Fibroblast of villous mesenchyme (primary cell): ENCODE measurements at places on chromosomes 3 and 15.
A peak's percentile ranks its signal among the peaks of the same experiment; 100 is the strongest.

DNA sequence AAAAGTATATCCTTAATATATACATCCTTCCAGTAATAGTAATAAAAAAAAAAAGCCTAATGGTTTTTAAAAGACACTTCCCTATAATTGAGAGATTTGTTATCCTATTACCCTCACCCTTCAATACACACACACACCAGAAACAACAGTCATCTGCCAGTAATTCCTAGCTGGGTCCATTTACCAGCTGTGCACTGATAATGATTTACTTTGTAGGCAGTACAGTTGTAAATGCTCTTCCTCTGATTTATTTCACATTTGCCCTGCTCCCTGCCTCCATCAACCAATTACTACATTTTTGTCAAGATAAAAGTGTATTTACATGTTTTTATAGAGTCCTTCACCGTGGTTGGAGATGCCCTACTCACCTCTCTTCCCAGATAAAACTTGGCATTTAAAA, 12.4 kb downstream of the TPM1 start:
- peak; percentile 38 for DNase-seq

DNA sequence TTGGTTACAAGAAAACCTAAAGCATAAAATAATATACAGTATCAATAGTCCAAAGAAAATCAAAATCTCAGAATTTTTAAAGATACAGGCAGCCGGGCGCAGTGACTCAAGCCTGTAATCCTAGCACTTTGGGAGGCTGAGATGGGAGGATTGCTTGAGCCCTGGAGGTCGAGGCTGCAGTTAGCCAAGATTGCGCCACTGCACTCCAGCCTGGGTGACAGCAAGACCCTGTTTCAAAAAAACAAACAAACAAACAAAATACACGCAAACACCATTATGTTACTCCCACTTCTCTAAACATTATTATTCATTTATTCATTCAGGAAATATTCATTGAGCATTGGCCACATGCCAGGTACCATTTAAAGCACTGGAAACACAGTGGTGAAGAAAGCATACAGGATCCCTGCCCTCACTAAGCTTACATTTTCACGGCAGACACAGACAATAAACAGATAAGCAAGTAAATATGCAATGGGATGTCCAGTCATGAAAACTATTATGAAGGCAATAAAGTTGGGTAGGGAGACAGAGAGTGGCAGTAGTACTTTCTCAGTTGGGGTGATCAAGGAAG, 6.7 kb downstream of the BCL2A1 start:
- DNase-seq = no peak

GRCh38 chr15:50186090-50186489, 4.1 kb downstream of the SLC27A2 start:
- no peak for DNase-seq

DNA sequence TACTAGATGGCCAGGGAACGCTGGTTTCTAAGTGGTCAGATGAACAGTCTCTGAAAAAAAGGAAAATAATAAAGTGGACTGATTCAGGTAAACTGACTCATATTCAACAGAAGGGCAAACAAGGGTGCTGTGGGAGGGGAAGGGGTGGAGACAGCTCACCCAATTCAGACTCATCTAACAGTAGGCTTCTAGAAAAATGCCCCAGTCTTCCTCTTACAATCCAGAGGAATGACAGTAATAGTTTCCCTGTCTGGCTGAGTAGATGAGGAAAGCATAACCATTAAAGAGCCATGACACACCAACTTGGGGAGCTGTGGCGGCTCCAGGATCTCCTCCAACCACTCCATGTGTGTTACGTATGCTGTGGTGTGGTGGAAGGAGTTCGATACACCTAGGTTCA, 231.4 kb upstream of the UMPS start:
- DNase-seq = no peak

DNA sequence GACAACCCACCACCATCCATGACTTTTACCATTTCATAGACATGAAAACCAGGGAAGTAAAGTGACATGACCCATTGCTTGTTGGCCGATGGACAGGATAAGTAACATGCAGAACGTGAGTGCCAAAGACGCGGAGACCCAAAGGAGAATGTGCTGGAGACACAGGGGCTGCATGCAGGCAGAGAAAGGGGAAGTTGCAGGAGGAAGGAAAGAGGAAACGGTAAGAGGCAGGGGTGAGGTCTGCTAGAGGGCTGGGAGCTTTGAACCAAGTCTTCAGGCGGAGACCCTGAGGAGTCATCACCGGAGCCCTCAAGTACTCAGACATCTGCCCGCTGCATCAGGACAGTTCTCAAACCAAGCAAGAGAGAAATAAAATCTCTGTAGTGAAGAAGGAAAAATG, 34.9 kb downstream of the MAGEF1 start:
- DNase-seq = no peak

GRCh38 chr3:80234706-80235105, 466.9 kb upstream of the ROBO1 start:
- DNase-seq = no peak

DNA sequence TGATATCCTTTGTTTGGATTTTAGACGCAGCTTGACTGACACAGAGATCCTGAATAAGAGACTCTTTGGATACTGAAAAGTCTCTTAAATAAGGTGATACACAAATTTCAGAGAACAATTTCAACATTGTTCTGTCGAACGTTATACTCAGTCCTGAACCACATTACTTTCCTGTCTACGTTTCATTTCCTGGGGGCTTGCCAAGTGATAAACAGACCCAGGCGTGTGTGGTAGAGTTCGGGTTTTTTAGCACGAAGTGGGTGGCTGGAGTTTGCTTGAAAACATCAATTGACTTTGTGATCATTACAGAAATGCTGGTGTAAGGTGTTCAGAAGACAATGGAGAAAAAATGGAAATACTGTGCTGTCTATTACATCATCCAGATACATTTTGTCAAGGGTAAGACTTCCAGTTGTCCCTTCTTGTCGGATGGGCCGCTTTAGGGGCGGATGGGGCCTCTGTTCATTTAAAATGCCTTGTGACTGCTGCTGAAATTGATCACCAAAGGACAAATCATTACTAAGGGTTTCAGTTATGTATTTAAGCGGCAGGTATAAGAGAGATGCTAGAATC, at the start of gene CD96:
CD96 (plus strand) TSS at position 287 of the 573 bp plus-strand sequence; CDS start at position 339, 52 bp downstream.
- peak; percentile 16 for DNase-seq

DNA sequence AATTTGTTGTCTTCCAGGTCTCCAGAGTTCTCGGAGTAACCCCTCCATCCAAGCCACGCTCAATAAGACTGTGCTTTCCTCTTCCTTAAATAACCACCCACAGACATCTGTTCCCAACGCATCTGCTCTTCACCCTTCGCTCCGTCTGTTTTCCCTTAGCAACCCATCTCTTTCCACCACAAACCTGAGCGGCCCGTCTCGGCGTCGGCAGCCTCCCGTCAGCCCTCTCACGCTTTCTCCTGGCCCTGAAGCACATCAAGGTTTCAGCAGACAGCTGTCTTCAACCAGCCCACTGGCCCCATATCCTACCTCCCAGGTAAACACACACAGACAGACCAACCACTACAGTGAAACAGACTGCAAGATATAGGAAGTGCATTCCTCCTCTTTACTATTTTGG, 87.9 kb upstream of the BLM start:
- DNase-seq = no peak
